ENCODE measurements at places on chromosomes 3 and 15.

DNA sequence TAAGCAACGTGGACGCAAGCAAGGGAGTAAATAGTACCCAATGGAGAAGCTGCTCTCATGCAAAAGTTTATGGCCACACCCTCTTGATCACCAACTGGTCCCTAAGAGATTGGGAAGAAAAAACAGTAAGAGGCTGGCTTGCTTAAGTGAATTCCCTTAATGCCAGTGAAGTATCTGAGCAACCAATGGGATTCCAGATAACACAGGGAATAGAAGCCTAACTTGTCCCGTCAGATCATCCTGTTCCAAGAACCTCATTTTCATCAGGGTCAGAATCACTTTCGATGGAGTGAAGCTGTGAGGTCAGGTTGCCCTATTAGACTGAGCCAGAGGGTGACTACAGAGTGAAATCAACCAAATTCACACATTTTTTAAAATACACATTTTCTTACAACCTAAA is 104.3 kb downstream of the CD47 start:
- DNase-seq = peak; percentile 20

GRCh38 chr15:95758451-95758850 is 572.0 kb upstream of the NR2F2 start:
- DNase-seq = no peak

GRCh38 chr3:123331006-123331405 is 117.9 kb downstream of the ADCY5 start:
- DNase-seq = no peak

- no peak for DNase-seq
Observed at GRCh38 chr3:56257826-56258225, 210.4 kb downstream of the ERC2 start.

GRCh38 chr3:18442756-18443664 is 17.9 kb upstream of the SATB1 start:
- no peak for DNase-seq

GRCh38 chr3:191958980-191959671 is 498.2 kb downstream of the PYDC2 start:
- no peak for DNase-seq

- no peak for DNase-seq
Observed at GRCh38 chr3:71659864-71660591, 65.2 kb downstream of the EIF4E3 start.

- DNase-seq = peak; percentile 87
Observed at GRCh38 chr15:40047415-40048210, 8.6 kb upstream of the SRP14 start.

- no peak for DNase-seq
Observed at GRCh38 chr15:64643685-64644084, 131.7 kb downstream of the RBPMS2 start.

DNA sequence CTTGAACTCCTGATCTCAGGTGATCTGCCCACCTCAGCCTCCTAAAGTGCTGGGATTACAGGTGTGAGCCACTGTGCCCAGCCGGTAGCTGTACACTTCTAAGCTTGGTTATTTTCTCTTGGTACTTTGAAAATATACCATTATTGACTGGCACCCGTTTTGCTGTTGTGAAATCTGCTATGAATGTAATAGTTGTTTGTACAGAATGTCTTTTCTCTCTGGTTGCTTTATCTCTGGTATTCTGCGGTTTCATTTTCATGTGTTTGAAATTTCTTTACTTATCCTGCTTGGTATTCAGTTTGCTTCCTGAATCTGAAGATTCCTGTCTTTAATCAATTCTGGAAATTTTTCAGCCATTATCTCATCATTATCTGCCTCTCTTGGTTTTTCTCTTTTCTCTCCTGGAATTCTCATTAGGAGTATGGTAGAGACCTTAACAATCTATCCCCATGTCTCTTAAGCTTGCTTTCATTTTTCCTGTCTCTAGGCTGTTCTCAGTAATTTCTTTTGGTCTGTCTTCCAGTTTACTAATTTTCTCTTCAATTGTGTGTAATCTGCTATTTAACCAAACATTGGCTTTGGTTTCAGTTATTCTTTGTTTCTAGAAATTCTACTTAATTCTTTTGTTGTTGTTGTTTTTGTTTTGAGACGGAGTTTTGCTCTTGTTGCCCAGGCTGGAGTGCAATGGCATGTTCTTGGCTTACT is 2.8 kb upstream of the PAK2 start:
- no peak for DNase-seq

DNA sequence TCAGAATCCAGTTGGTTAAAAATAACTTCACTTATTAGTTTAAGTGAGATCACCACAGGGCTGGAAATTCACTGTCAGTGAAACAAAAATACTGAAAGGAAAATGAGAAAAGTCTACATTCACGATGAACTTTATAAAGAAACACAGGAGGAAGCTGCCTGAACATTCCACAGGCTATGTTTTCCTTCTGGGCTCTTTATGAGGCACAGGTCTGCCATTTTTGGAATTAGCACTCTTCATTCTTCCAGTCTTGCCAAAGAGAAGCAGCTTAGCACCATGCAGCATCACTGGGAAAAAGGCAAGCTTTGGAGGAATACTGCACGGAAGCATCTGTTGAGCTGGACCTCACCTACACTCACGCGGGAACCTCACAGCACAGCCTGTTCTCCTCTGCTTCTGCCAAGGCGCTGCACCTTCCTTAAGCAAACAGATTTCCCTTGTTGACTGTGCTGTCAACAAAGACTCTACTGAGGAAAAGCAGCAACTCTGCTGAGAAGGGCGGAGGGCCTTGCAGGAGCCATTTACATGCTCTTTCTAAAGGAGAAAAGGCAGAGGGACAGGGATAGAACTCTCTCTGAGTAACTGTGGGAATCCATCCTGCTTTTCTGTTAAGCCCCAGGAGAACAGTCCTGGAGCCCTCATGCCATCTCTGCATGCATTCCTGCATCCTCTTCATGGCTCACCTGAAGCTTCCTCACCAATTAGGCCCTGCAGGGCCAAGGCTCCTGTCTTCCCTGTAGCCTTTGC is 15.7 kb downstream of the SUSD5 start:
- DNase-seq = no peak

GRCh38 chr3:4047366-4047765 is 248.1 kb downstream of the LRRN1 start:
- DNase-seq = no peak

DNA sequence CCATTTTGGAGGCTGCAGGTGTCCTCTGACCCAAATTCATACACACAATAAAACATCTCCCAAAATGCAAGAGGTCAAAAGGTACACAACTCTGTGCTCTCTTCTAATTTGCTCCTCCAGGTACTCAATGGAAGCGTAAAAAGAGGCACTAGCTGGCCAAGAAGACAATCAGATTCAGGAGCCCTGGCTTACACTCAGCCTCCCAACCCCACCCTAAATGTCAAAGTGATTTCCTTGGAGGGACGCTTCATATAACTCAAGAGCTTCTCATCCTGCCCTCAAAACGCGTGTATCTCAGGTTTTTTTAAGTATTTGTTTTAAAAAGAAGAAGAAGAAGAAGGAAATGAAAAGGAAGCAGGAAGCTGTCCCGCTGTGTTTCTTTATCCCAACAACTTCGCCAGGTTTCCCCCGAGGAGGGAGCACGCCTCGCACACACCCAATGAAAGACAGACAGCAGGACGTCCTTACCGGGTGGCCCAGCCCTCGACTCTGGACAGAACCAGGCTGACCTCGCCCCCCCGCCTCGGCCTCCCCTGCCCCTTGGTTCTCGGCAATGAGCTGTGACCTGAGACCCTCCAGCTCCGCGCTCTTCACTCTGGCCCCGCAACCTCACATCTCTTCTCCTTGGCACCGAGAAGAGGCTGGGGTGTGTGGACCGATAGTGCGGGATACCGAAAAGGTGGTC is 620.7 kb upstream of the ZNF385D start:
- no peak for DNase-seq

GRCh38 chr3:194306109-194306686 is 44.9 kb downstream of the CPN2 start:
- DNase-seq = peak; percentile 86

- no peak for DNase-seq
Observed at GRCh38 chr15:37715101-37715500, 219.3 kb upstream of the TMCO5A start.

- DNase-seq = no peak
Observed at GRCh38 chr3:4507024-4507596, 14.0 kb downstream of the ITPR1 start.

DNA sequence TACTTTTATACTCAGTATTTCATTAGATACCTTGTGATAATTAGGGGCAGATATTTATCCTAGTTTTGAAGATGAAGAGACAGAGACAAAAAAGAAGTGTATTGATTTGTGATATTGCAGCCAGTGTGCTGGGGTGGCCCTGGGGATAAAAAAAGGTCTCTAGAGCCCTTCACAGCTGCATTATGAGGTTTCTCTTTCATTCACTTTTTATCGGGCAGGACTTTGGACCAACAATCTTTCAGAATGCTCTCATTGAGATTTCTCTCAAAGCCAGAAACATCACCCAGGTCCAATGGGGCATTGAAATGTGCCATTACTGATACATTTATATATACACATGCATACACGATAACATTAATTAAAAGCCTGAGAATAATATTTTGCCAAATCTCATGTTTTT is 20.5 kb upstream of the SELENOT start:
- no peak for DNase-seq

DNA sequence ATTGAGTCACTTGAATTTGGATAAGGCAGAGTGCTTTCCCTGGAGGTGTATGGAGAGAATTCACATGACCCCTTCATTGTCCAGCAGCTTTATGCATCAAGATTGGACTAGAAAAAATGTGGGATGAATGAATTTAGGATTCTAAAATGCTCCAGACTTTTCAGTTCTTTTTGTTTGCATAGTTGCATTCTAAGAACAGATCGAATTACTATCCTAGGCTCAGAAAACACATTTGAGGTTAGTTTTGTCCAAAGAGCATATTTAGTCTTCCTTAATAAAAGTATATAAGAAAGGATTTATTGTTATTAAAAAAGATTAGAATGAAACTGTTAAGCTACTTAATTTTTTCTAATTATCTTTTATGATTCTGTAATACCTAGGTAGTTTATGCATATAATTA is 127.4 kb downstream of the UBE2E2 start:
- DNase-seq = no peak

DNA sequence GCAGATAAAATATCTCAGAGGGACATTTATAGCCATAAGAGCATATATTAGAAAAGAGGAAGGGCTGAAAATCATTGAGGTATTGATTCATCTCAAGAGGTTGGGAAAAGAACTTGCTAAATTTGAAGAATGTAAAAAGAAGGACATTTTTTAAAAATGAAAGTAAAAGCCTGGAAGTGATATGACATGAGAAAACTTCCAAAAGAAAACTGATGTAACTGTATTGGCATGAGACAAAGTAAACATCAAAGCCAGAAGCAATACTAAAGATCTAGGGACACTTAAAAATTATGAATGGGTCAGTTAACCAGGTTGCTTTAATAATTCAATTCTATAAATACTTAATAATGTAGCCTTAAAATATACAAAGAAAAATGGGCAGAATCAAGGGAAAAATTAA is 31.9 kb downstream of the CEP63 start:
- peak; percentile 9 for DNase-seq

DNA sequence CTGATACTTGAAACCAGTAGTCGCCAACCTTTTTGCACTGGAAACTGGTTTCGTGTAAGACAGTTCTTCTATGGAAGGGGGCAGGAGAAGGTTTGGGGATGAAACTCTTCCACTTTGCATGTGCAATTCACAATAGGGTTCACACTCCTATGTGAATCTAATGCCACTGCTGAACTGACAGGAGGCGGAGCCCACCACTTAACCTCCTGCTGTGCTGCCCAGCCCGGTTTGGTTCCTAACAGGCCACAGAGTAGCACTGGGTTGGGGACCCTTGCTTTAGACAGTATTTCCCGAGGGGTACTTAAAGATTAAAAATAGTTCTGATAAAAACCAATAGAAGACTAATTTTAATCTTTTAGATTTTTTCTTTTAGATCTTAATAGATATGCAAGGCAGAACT is 11.1 kb downstream of the TFG start:
- no peak for DNase-seq

DNA sequence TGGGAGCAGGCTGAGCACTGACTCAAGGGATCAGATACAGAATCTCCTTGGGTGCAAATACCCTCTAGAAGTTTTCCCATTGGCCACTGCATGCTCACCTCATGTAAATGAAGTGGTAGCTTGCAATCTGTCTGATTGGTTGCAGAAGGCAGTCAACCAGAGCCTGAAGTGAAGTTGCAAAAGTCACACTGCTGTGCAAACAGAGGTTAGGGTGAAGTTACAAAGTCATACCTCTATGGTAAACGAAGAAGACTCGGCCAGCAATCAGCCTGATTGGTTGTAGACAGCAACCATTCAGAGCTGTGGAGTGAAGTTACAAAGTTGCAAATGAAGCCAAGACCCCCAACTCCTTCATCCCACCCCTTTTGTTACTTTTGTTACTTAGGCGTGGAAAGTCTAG is 27.1 kb downstream of the STARD9 start:
- DNase-seq = no peak

DNA sequence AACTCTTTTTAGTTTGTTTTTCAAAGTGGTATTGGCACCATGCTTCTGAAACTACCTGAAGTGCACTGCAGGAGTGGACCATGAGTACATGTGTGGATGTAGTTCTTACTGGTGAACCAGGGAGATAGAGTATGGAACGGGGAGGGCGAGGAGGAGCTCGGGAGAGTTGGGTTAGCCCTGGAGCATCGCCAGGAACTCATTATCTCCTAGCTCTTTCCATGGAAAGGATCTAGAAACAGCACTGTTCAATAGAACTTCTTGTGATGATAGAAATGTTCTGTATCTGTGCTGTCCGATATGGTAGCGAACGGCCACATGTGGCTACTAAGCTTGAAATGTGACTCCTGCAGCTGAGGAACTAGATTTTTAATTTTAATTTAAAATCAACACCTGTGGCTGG is 47.3 kb downstream of the VGLL4 start:
- DNase-seq = no peak

GRCh38 chr3:72950801-72951200 is 45.8 kb upstream of the PPP4R2 start:
- DNase-seq = no peak

GRCh38 chr3:171753665-171754408 is 56.4 kb downstream of the PLD1 start:
- no peak for DNase-seq

DNA sequence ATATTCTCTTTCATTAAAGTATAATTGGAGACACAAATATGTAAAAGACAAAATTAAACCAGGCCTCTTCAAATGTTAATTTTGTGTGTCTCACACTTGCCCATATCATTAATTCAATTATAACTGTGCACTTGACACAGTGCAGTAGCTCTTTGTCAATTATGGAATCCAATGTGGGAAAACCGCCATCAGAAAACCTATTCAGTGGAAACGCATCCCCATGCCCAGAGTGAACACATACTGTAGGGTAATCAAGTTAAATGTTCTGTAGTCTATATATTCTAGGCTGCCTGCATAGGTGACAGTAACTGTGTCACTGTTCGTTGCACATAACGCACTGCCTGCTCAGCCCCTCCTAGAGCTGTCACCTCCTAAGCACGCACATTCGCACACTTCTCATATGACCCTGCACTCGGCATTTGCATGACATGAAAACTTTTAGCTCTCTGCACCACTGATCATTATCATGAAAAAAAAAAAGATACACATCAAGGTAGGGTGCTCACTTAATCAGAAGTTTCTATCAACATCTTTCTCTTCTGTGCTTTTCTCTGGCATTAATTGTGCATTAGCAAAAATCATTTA is 63.2 kb downstream of the MEIS2 start:
- DNase-seq = no peak

- DNase-seq = peak; percentile 48
Observed at GRCh38 chr3:79983118-79983517, 215.3 kb upstream of the ROBO1 start.
